Fibroblast of lung (primary cell): ENCODE measurements at places on chromosomes 3 and 15. TPM values are rescaled to one million over a fixed set of nuclear protein-coding genes. Genes with fewer than 3 reads are reported as not detected.

GRCh38 chr3:127221037-127221436 lies 28.1 kb downstream of the PRR23E start:
- DNase-seq, result no peak

- no peak for DNase-seq
Measured at GRCh38 chr3:130263708-130264107, 81.8 kb upstream of the COL6A5 start.

DNA sequence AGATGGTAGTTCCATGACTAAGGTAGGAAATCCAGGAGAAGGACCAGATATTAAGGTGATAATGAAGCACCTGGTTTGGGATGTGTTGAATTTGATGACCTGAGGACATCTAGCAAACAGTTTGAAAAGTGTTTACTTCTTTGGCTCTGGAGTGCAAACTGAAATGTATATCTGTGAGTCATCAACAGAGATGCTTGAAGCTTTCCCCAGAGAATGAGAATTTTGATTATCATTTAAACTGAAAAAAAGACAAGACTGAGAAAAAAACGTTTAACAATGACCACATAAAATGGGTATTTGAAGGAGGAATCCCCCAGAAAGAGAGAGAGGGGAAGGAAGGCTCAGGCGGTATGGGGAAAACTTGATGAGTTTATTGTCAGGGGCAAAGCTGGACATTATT lies 20.7 kb upstream of the GSK3B start:
- peak; percentile 25 for DNase-seq

DNA sequence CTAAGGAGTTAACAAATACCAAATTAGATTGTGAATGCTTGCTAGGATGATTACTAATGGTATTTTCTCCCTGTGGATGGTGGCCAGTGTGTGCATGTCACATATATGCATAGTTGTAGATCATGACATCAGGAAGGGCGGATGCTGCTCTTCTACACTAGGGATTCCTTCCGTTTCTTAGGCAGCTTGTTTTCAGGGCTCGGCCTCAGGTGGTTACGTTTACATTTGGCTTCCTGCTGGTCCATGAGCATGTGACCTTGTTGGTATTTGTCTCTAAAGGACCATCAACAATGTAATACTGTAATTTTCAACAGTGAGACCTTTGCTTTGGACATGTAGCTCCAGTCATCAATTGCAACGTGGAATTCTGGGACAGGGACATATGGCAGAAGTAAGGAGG lies 221.4 kb downstream of the NR1D2 start:
- DNase-seq, result no peak

GRCh38 chr3:37996785-37997301 lies 6.3 kb downstream of the VILL start:
- peak; percentile 74 for DNase-seq

GRCh38 chr3:194682189-194682693 lies 3.4 kb upstream of the FAM43A start:
- no peak for DNase-seq

DNA sequence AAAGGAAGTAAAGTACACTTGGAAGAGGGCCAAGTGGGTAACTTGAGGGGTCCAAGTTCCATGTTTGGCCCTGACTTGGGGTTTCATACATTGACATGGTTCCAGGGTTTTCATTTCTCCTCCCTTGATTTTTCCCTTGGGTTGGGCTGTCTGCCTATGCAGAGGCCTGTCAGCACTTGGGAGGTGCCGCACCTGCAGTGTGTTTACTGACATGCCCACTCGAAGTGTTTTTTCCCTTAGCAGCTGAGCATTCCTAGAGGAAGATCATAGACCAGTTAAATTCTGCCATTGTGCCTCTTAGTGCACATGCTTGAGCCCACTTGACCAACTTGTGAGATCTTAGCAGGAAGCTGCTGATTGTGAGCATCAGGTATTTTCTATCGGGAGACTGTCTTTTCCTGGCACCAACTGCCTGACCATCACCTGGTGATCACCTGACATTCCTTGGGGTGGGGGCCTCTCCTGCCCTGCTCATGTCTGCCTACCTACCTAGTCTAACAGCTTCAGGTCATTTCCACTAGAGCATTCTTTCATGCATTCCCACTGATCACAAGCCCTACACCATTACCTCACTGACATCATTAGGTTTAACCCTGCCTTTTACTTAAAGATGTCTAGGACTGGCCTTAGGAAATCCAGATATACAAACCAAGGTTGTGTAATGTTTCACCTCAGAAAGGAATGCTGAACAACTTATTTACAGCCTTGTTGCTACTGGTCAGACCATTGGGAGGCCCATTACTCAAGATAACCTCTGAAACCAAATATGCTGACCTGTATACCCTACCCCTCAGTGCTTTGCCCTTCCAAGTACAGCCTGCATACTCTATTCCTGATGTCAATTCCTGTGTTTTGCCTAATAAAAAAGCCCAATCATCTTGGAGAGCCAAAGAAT lies 68.3 kb downstream of the CD47 start:
- DNase-seq, result no peak

TRIM69 gene
- polyA plus RNA-seq, result 18.1 and 18.3 TPM in 2 replicates

ANKUB1 gene
- polyA plus RNA-seq, result not detected in 2 replicates

CPNE9 gene
- not detected in 2 replicates for polyA plus RNA-seq
